ENCODE measurements at places on chromosomes 1 and 21. TPM values are rescaled to one million over a fixed set of nuclear protein-coding genes. Genes with fewer than 3 reads are reported as not detected.

The PLA2G5 gene
- total RNA-seq, result not detected

The PIP5K1A gene
- 63.3 TPM for total RNA-seq

The GMEB1 gene
- total RNA-seq, result 10.8 TPM

The KRTAP12-2 gene
- not detected for total RNA-seq

The TNNI3K gene
- not detected for total RNA-seq

The ADAMTS5 gene
- not detected for total RNA-seq

The RGS7 gene
- total RNA-seq, result 0.29 TPM

Data from PC-3 (cell line).